IMR-90 (cell line): ENCODE measurements at places on chromosomes 3 and 15. TPM values are rescaled to one million over a fixed set of nuclear protein-coding genes. Genes with fewer than 3 reads are reported as not detected.

The LRRIQ4 gene
- not detected in 2 replicates for total RNA-seq

The ZBED2 gene
- total RNA-seq, result 0.72 and 1.1 TPM in 2 replicates

The ITIH1 gene
- not detected in 2 replicates for total RNA-seq

The RGMA gene
- 0.18 TPM in 1 of 2 replicates, not detected in the other for total RNA-seq

The PDHB gene
- 73.5 and 86.9 TPM in 2 replicates for total RNA-seq

The NRROS gene
- under 0.01 TPM in 1 of 2 replicates, not detected in the other for total RNA-seq

The PLSCR1 gene
- total RNA-seq, result 5.6 and 11.7 TPM in 2 replicates

The PRC1 gene
- 148 and 208 TPM in 2 replicates for total RNA-seq

The TGM4 gene
- total RNA-seq, result under 0.01 TPM in 1 of 2 replicates, not detected in the other

The MYZAP gene
- total RNA-seq, result not detected in 2 replicates

The LRRC31 gene
- total RNA-seq, result not detected in 2 replicates

The GOLGA6L10 gene
- total RNA-seq, result under 0.01 and 0.28 TPM in 2 replicates

The CP gene
- total RNA-seq, result 0.28 TPM in 1 of 2 replicates, not detected in the other

The OGG1 gene
- 14.9 and 15.8 TPM in 2 replicates for total RNA-seq

The C3orf20 gene
- not detected in 2 replicates for total RNA-seq

The HIGD2B gene
- total RNA-seq, result not detected in 2 replicates

The CPA3 gene
- total RNA-seq, result 0.28 TPM in 1 of 2 replicates, not detected in the other

The BCHE gene
- total RNA-seq, result 1.6 and 1.9 TPM in 2 replicates

The KBTBD13 gene
- total RNA-seq, result not detected in 2 replicates

The ZKSCAN7 gene
- total RNA-seq, result 4.7 TPM in 2 replicates

The ARRDC4 gene
- total RNA-seq, result 9.1 and 10.6 TPM in 2 replicates

The CHRM5 gene
- under 0.01 TPM in 2 replicates for total RNA-seq

The CLRN1 gene
- not detected in 2 replicates for total RNA-seq

The OR4F6 gene
- not detected in 2 replicates for total RNA-seq

The IL16 gene
- under 0.01 and 0.18 TPM in 2 replicates for total RNA-seq

The CGNL1 gene
- under 0.01 and 0.18 TPM in 2 replicates for total RNA-seq

The TICRR gene
- 3.0 and 3.3 TPM in 2 replicates for total RNA-seq

The CFAP100 gene
- total RNA-seq, result not detected in 2 replicates

The LIPC gene
- total RNA-seq, result under 0.01 TPM in 1 of 2 replicates, not detected in the other

The SNX22 gene
- under 0.01 and 0.18 TPM in 2 replicates for total RNA-seq

The IMPG2 gene
- total RNA-seq, result 0.18 and 0.28 TPM in 2 replicates

The DPPA4 gene
- not detected in 2 replicates for total RNA-seq

The PLA1A gene
- not detected in 2 replicates for total RNA-seq

The KCNAB1 gene
- under 0.01 and 0.56 TPM in 2 replicates for total RNA-seq

The CCNDBP1 gene
- total RNA-seq, result 33.9 and 40.3 TPM in 2 replicates

The VGLL3 gene
- total RNA-seq, result 96.7 and 97.3 TPM in 2 replicates

The SLC12A8 gene
- 1.9 and 2.2 TPM in 2 replicates for total RNA-seq

The OXTR gene
- total RNA-seq, result 56.1 and 76.9 TPM in 2 replicates

The GCNT3 gene
- total RNA-seq, result not detected in 2 replicates

The C15orf62 gene
- under 0.01 TPM in 1 of 2 replicates, not detected in the other for total RNA-seq

The CCDC54 gene
- not detected in 2 replicates for total RNA-seq

The POPDC2 gene
- under 0.01 TPM in 2 replicates for total RNA-seq

The GRK7 gene
- not detected in 2 replicates for total RNA-seq

The SYNPR gene
- not detected in 2 replicates for total RNA-seq

The SERINC4 gene
- total RNA-seq, result under 0.01 TPM in 1 of 2 replicates, not detected in the other

The PIK3CB gene
- 6.3 and 7.5 TPM in 2 replicates for total RNA-seq

The ANKUB1 gene
- total RNA-seq, result not detected in 2 replicates

The GABRB3 gene
- total RNA-seq, result 0.54 and 0.56 TPM in 2 replicates

The EID1 gene
- total RNA-seq, result 147 and 308 TPM in 2 replicates

The PCBP4 gene
- 70.8 and 71.1 TPM in 2 replicates for total RNA-seq

The TAGLN3 gene
- 3.2 and 3.6 TPM in 2 replicates for total RNA-seq

The TNFAIP8L3 gene
- total RNA-seq, result 0.83 and 0.90 TPM in 2 replicates

The MYL3 gene
- total RNA-seq, result not detected in 2 replicates

The FANCI gene
- 25.6 and 34.2 TPM in 2 replicates for total RNA-seq

The SSUH2 gene
- total RNA-seq, result under 0.01 TPM in 1 of 2 replicates, not detected in the other

The NEK10 gene
- 6.6 and 7.5 TPM in 2 replicates for total RNA-seq

The ARL6IP5 gene
- total RNA-seq, result 98.8 and 126 TPM in 2 replicates

The TLR9 gene
- total RNA-seq, result not detected in 2 replicates
